ENCODE measurements at places on chromosomes 7 and 10. TPM values are rescaled to one million over a fixed set of nuclear protein-coding genes. Genes with fewer than 3 reads are reported as not detected.

CDH23 gene
- 4.6 TPM for total RNA-seq

DNA sequence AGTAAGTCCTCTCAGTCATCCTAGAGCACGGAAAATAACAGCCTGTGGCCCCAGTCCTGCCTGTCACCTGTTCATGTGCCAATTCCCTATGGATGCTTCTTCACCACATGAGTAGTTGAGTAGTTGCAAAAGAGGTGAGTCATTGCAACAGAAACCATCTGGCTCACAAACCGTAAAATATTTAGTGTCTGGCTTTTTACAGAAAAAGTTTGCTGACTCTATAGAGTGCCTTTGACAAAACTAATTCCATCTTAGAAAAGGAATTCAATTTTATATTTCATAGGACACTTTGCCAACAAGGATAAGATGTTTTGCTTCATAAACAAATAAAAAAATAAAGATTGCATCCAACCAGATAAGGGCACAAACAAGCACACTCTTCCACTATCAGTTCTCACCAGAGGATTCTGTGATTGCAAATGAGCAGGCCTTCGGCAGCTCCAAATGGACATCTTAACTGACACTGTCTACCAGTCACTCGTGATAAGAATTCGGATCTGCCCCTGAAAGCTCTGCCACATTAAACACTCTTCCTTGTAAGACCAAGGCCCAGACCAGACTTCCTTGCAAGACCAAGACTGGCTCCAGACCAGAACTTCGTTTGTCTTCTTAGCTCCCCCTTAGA, 242.7 kb upstream of the SEMA3C start:
- DNase-seq = no peak

GRCh38 chr10:17795813-17796594, 13.1 kb upstream of the MRC1 start:
- no peak for DNase-seq

- no peak for DNase-seq
These were observed 43.4 kb downstream of the CLIP2 start for GRCh38 chr7:74332373-74333176.

DNA sequence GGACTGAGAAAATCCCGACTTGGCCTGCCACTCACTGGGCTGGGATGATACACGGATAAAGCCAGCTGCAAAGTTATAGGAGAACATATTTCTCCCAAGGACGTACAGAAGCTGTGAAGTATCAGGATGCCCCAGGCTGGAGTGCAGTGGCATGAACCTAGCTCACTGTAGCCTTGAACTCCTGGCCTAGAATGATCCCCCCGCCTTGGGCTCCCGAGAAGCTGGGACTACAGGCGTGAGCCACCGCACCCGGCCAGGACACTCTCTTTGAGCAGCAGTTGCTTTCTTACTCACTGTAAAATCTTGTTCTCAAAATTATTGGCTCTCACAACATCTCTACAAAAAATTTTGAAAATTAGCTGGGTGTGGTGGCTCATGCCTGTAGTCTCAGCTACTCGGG, 50.4 kb downstream of the CLEC2L start:
- no peak for DNase-seq

DNA sequence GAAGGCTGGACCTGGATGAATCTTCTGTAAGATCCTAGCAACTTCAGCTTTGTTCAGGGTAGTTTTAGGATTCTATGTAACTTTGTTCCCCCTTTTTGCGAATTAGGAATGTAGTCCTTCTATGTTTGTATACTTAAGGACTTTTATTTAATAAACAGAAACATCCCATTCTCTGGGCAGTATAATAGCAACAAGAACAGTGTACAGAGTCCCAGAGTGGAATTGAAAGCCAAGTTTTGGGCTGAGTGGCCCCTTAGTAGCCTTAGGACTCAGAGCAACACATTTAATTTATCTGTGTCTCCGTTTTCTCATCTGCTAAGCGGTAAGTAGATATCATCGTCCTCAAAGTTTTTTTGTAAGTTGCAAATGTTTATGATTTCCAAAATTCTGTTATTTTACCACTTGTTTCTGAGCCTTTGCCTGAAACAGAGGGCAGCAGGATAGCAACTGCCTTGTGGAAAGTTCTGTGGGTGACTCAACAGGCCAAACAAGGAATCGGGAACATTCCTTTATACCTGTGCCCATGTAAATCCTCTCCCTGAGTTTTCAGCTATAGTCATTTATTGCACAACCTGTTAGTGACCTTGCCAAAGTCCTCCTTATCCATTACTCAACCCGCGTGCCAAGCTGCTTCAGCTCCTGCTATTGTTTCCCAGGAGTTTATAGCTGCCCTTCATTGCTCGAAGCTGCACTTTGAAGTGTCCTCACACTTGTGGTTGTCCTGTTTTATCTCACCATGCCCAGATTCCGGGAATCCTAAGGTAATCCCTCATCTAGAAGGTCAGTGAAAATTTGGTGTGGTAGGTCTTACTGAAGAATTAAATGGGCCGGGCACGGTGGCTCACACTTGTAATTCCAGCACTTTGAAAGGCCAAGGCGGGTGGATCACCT, 199.1 kb upstream of the AHR start:
- no peak for DNase-seq

- no peak for DNase-seq
These were observed 278.0 kb upstream of the KLF14 start for GRCh38 chr7:131011976-131012375.

- DNase-seq = no peak
These were observed 315.7 kb downstream of the THSD7A start for GRCh38 chr7:11516328-11516727.

GRCh38 chr10:24952143-24952706, at the start of gene PRTFDC1:
Gene PRTFDC1, minus strand, starts transcription at chr10:24952606. Its CDS starts 31 bp downstream, at chr10:24952575.
- DNase-seq = peak; percentile 55

DNA sequence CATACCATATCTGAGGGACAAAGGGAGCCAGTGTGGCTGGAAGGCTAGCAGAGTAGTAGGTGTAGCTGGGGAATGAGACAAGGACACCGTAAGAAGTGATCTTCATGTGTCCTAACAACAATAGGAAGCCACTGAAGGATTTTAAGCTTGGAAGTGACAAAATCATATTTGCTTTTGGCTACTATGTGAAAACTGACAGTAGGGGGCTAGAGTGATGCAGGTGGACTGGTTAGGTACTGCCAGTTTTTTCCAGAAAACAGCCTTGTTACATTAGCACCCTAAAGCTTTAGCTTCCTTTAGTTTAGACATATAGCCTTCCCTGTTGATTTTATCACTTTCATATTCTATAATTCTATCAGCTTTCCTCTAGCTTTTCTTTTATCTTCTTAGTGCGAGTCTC, 637.1 kb downstream of the ANKRD7 start:
- DNase-seq = no peak

GRCh38 chr10:335151-335800, 200.0 kb downstream of the ZMYND11 start:
- DNase-seq = no peak

TBX20 gene
- 113 TPM for total RNA-seq

CYP2C19 gene
- not detected for total RNA-seq

DNA sequence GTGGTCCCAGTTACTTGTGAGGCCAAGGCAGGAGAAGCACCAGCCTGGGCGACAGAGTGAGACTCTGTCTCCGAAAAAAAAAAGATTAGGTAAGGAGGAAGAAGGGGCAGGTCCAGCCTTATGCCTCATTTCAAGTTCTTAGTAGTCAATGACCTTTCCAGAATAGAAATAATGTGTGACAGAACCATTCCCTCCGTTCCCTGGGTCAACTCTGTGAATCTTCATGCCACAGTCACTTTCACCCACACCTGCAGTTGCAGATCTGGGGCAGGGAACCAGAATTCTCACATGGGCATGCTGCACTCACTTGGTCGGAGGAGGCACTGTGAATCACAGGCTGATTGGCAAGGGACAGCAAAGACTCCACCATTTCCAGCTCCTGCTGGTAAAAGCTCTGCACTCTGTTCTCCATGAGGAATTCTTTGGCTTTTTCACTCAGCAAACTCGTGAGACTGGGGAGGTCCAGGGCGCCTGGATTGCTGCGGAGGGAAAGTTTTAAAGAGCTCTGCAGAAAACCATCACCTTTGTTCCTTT, 20.7 kb downstream of the STN1 start:
- DNase-seq = no peak

ARHGEF5 gene
- 2.0 TPM for total RNA-seq

DNA sequence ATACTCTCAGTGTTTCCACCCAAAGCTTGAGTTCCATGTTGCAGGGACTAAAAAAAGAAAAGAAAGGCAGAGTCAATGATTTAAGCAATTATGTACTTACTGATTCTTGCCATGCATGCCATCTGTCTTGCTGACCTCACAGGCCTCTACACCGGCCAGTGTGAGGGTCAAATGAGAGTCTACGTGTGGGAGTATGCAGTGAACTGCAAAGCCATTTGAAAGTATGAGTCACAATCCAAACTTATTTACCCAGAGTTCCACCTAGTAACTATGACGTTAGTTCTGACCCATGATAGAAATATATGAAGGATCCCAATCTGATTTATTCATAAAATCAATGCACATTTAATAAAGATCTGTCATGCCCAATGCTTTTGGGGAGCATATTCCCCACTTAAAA, 26.5 kb downstream of the PDE1C start:
- no peak for DNase-seq

DNA sequence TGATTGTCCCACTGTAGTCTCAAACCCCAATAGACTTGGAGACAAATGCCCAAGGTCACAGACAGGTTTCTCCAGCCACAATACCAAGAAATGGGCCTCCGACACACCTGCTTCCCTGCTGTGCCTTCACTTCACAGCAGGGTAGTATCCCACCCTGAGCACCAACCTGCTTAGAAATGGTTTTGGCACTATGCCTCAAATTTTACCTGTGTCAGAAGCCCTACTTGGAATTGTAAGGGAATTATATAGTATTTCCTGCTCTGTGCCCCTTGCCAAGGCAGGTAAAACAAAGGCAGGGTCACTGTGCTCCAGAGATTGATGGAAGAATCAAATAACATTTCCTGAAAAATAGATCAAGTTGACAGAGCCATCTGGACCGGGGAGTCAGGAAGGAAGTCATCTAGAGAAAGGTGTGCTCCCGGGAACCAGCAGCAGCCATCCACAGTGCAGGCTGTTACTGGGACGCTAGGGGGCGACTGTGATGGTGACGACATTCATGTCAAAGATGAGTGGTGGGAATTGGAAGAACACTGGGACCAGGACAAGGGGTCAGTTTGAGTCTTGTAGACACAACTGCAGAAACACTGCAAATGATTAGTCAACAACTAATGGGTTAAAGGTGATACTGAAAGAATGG, 117.8 kb upstream of the AKR1E2 start:
- DNase-seq = no peak

GNAT3 gene
- total RNA-seq = not detected

DNA sequence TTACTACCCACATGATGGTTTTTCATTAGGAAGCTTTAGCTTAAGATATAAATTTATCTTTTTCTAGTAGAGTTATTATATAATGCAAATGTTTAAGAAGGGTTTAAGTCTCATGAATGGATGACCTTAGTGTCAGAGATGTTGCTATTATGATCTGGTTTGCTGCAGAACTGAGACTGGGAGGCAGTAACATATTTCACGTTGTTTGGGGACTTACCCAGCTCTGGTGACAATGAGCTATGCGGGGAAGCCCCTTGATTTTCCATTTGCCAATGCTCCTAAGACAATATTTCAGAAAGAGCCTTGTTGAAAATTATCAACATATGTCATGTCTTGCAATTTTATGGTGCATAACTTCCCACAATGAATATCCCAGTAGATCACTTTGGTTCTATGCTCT, 754.6 kb downstream of the REEP3 start:
- DNase-seq = no peak

DNA sequence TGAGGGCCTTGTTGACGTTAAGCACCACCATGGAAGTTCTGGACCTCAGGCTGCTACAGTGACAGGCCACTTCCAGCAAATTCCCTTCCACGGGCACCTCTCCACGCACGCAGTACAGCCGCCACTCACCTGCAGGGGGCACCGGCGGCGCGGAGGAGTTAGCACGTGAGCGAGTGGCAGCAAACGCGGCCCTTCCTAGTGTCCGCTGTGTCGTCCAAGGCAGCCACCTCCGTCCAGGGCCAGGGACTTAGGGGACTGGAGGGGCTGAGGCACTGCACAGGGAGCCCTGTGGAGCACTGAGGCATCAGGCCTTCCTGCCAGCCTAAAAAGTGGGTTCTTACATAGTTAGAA, 164.4 kb downstream of the SVIL start:
- peak; percentile 42 for DNase-seq

- no peak for DNase-seq
These were observed 133.1 kb upstream of the NPVF start for GRCh38 chr7:25361387-25361786.

KIAA1549 gene
- 2.0 TPM for total RNA-seq

DNA sequence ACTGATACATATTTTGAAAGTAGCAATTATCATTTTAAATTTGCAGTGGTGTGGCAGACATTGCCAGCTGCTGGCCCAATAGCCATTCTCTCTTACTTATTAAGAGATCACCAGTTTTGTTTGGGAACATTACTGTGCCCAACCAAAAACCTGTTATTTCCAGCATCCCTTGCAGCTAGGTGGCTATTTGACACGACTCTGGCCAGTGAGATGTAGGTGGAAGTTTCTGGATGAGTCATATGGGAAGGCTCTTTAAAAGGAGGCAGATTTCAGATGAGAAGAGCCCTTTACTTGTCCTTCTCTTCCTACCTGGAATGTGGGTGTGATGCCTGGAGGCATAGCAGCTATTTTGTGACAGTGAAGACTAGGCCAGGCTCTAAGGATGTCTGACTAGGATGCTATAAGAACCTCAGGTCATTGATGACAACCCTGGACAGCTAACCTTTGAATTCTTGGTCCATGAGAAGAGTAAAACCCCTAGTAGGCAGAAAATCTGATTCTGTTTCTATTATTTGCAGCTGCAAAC, 77.9 kb downstream of the CARD11 start:
- DNase-seq = no peak

DNA sequence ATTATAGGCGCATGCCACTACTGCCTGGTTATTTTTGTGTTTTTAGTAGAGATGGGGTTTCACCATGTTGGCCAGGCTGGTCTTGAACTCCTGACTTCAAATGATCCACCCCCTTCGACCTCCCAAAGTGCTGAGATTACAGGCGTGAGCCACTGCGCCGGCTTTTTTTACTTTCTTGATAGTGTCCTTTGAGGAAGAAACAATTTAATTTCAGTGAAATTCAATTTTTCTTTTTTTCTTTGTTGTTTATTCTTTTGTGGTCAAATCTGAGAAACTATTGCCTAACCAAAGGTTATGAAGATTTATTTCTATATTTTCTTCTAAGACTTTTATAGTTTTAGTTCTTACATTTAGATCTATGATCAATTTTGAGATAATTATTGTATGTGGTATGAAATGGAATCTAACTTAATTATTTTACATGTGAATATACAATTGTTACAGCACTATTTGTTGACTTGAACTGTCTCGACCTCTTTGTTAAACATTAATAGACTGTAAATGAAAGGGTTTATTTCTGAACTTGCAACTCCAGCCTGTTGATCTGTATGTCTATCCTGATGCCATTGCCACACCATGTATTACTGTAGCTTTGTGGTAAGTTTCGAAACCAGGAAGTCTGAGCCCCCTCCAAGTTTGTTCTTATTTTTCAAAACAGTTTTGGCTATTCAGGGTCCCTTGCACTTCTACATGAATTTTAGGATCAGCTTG, 19.8 kb upstream of the RASSF4 start:
- no peak for DNase-seq

DNA sequence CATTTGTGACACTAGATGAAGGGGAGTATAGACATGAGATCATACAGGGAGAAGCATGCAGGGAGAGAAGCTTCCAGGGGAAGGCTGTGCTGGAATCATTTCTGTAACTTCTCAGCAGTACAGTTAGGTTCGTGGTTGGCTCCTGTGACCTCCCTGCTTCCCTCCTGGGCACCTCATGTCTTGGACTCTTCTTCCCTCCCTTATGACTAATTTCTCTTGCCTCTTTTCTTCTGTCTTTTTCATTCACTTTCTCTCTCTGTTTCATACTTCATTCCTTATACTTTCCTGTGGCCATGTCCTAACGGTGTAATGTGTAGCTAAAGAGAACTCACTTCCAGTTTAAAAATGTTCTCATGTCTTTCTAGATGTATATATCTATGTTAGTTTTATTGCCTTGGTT, 19.1 kb upstream of the HKDC1 start:
- no peak for DNase-seq
